Renal cortical epithelial cell (primary cell): ENCODE measurements at places on chromosomes 12 and 14. TPM values are rescaled to one million over a fixed set of nuclear protein-coding genes. Genes with fewer than 3 reads are reported as not detected.
A peak's percentile ranks its signal among the peaks of the same experiment; 100 is the strongest.

DNA sequence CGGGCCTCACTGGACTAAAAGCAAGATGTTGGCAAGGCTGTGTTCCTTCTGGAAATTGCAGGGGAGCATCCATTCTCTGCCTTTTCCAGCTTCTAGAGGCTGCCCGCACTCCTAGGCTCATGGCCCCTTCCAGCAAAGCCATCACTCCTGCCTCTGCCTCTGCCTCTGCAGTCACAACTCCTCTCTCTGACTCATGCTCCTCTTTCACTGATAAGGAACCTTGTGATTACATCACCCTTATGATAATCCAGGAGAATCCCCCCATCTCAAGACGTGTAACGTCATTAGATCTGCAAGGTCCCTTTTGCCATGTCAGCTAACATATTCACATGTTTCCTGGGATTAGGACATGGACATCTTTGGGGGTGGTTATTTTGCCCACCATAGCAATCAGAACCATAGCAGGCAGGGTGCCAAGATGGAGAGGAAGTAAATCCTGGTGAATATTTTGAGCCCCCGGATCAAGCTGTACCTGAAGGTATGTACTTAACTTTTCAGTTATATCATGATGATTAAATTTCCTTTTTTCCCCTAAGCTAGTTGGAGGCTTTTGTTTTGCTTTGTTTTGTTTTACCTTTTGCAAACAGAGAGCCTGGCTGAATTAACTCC is 123.6 kb downstream of the SCARB1 start:
- DNase-seq: no peak

- DNase-seq: peak; percentile 47
Observed at GRCh38 chr12:101823891-101824290, 6.9 kb downstream of the GNPTAB start.

GSG1 gene
- 1.4 and 5.1 TPM in 2 replicates for total RNA-seq

GRCh38 chr14:90805662-90806540 is 10.3 kb downstream of the TTC7B start:
- no peak for DNase-seq

FUT8 gene
- total RNA-seq: 123 and 139 TPM in 2 replicates

DNA sequence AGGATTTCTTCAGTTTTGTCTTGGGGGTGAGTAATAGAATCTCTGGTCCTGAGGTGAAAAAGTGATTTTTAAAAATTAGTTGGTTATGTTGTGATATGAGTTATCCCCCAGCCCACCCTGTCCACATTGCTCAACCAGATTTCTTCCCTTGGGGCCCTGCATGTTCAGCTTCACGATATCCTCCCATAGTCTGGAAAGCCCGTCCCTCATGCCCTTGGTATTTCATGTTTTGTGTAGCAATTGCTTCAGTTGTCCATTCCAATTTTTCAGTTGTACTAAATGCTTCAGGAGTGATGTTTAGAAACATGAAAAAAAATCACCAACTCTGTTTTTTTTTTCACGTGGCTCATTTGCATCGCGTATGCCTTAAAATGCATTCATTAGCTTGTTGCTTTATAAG is 17.5 kb upstream of the BICD1 start:
- no peak for DNase-seq

DNA sequence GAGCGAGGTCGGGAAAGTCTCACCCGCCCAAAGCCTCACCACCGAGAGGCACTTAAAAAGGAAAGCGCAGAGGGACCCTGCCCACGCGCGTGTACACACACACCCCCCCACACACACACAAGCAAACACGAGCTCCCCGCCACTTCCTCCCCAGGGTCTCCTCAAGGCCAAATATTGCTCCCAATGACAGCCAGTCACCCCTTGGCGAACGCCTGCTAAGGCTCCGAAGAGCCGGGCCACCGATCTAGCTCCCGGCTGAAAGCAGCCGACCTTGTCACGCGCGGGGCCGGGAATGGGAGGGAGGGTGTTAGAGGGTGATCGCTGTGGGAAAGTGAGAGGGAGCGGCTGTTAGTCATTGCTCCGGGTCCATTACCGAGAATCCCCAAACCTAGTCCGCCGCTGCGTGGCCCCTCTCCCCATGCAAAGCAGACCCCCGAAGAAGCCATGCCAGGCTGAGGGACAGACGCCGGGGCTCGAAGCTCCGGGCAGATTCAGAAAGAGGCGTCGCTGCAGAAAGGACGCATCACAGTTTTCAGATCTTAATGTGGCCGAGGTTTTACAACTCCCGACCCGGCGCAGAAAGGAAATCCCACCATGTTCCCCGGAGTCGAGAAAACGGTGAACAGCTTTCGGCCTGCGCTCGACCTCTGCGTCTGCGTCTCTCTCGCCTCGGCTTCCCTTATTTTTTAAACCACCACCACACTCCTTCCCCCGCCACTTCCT is 2.6 kb downstream of the BMP4 start:
- no peak for DNase-seq

DNA sequence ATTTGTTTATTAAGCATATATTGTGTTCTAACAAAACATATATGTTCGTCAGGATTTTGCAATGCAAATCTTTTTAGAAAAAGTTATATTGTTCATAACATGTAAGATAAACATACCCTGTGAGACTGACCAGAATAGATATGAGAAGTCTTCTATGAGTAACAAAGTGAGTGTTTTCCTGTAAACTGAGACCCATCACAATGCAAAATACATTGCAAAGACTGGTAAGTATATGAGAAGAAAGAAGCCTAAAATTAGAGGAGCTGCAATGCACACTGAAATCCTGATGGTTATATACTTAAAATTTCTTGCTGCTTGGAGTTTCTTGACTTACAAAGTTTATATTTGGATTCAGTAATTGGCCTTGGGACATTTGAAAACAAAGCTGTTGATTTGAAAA is 6.0 kb downstream of the HMGA2 start:
- peak; percentile 62 for DNase-seq

GRCh38 chr14:106813477-106813823 is 1287.1 kb downstream of the TMEM121 start:
- no peak for DNase-seq

GRCh38 chr14:24243336-24243836 is 963 bp upstream of the TINF2 start:
- peak; percentile 9 for DNase-seq

DNA sequence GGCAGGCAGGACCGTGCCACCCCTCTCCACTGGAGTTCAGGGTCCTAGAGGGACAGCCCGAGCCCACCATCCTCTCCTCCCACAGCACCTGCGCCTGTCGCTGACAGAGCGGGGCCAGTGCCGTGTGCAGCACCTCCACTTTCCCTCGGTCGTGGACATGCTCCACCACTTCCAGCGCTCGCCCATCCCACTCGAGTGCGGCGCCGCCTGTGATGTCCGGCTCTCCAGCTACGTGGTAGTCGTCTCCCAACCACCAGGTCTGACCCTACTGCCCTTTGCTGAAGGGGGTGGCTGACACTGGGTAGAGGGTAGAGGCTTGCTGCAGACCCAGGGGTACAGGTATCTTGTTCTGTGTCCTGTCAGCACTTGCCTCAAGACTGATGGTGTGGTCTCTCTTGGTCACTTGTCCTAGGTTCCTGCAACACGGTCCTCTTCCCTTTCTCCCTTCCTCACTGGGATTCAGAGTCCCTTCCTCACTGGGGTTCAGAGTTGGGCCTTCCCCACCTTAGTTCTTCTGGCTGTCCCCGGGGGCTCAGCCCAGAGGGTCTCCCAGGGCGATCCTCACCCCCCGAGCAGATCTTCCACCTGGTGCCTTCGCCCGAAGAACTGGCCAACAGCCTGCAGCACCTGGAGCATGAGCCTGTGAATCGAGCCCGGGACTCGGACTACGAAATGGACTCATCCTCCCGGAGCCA is 42.0 kb downstream of the SH2B3 start:
- no peak for DNase-seq

SLC25A3 gene
- 746 and 790 TPM in 2 replicates for total RNA-seq

DNA sequence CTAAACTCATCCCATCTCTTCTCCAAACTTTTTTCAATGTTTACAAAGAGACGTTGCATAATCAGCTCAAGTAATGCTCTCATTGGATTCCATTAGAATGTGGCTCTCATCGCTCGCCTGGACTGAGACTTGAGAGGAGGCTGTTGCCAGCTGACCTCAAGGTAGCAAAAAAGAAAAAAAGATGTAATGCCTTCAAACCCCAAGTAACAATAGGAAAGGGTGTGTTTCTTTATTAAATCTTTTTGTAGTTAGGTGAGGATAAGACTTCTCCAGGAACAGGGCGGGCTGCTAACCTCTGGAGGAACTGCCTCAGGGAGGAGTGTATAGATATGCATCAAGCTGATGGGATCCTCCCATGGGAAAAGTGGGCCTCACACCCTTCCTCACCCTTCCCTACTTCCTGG is 956 bp upstream of the PTHLH start:
- DNase-seq: peak; percentile 22

GPD1 gene
- total RNA-seq: 0.69 and 0.70 TPM in 2 replicates

- no peak for DNase-seq
Observed at GRCh38 chr12:44640427-44641190, 235.5 kb downstream of the NELL2 start.

DNA sequence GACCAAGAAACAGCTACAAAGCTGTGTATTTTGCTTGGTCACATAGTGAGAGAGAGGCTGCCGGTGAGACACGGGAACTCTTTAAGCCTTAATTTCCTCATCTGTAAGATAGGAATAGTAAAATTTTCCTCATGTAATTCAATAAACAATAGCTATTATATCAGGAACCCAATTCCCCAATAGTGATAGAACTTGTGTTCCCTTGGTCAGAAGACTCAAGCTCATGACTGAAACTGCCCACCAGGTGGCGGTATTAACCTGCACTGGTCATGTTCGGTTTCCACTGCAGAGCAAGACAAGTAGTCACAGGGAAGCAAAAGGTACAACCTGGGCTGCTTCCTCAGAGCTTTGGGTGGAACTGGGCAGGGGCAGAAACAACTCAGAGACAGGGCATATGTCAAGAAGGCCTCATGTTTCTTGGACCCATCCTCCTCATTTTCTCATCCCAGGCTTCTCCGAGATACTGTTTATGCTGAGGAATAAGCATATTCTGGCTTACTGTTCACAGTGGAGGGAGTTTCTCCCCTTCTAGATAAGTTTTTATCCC is 4.2 kb upstream of the AJUBA start:
- peak; percentile 81 for DNase-seq

- DNase-seq: no peak
Observed at GRCh38 chr14:65415613-65416012, 3.1 kb downstream of the FUT8 start.

OR11H7 gene
- not detected in 2 replicates for total RNA-seq

PGF gene
- total RNA-seq: 0.35 and 0.69 TPM in 2 replicates
